HT1080 (cell line): ENCODE measurements at places on chromosomes 1 and 21. TPM values are rescaled to one million over a fixed set of nuclear protein-coding genes. Genes with fewer than 3 reads are reported as not detected.

NCAM2 gene
- 0.07 TPM in 1 of 2 replicates, not detected in the other for total RNA-seq

ST6GALNAC3 gene
- total RNA-seq = 0.03 and 0.10 TPM in 2 replicates

C1orf185 gene
- total RNA-seq = not detected in 2 replicates

ERG gene
- total RNA-seq = not detected in 2 replicates

TTC24 gene
- total RNA-seq = not detected in 2 replicates

FCRLA gene
- 0.84 and 1.5 TPM in 2 replicates for total RNA-seq

CLEC20A gene
- not detected in 2 replicates for total RNA-seq

MCOLN2 gene
- total RNA-seq = 13.1 and 14.9 TPM in 2 replicates

LZIC gene
- 22.4 and 24.2 TPM in 2 replicates for total RNA-seq

MROH7 gene
- not detected in 2 replicates for total RNA-seq

NUP133 gene
- total RNA-seq = 25.5 and 38.7 TPM in 2 replicates

GUCA2B gene
- total RNA-seq = not detected in 2 replicates

COL8A2 gene
- total RNA-seq = 1.2 and 1.5 TPM in 2 replicates

TAF12 gene
- total RNA-seq = 40.7 and 44.0 TPM in 2 replicates

- no peak for DNase-seq
Observed at GRCh38 chr1:17235135-17235885, 13.6 kb upstream of the PADI3 start.

- no peak for DNase-seq
Observed at GRCh38 chr1:220827445-220828178, 40.9 kb downstream of the MTARC1 start.

DNA sequence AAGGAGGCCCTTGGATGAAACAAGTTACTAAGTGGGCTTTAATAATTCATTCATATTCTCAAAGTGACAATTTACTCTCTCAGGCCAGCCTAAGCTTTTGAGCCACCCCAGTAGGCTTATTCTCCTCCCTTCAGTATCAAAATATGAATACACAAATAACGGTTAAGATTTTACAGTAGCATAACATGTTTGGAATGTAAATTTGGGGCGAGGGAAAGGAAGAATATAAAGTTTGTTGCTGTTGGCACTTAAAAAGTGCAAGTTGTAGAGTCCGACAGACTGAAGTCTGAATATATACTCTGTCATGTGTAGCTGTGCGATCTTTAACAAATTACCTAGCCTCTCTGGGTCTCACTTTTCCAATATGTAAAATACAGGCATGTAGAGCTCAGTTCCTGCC lies 22.6 kb upstream of the MYSM1 start:
- no peak for DNase-seq

DNA sequence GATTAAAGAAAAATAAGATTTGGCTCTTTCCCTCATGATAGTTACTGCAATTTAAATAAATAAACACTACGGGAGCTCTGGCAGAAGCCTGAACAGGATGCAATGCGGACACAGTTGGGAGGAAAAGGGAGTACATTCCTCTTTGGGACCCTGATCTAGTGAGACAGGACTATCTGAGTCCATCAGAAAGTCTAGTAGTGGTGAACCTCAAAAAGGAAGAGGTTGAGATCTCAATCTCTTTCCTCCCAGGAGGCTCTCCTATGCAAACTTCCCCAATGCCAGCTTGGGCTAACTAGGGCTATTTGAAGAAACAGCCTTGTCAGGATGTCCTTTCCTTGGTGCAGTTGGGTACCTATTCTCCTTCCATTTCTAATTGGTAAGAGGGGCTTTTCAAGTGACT lies 4.9 kb upstream of the ABCD3 start:
- DNase-seq = no peak

DNA sequence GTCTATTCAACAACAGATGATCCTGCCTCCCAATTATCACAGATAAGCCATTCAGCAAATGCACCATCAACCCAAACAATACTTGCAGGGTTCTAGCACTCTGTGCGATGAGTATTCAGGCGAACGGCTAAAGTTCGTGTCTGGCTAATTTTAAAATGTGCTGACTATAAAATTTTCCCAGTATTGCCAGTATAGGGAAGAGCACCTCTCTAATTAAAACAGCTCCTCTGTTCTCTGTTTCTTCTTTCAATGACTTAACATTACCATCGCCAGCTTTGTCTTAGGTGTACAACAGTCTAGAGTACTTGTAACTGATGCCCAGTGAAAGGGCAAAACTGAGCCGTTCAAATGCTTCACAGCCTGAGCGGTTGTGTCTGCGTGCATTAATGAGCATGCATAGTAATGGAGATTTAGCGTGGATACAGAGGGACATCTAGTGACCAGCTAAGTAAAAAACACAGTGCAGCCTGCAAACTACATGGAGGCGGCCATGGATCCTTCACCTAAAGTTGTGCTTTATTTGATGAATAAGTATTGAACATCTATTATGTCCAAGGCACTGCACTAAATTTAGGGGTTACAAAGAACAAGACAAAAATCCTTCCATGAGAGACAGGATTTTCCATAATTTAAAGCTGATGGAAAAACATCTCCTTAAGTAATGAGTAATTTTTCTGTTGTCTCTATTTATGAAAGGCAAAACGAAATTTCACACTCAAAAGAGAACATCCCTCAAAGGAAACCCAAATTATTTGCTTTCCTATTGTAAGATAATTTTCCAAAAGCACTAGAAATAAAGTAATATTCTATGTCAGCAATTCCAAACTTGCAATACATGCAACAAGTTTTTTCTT lies 120.0 kb downstream of the SETD4 start:
- DNase-seq = peak; percentile 63

- peak; percentile 89 for DNase-seq
Observed at GRCh38 chr1:201773764-201774163, 55.2 kb upstream of the IPO9 start.

DNA sequence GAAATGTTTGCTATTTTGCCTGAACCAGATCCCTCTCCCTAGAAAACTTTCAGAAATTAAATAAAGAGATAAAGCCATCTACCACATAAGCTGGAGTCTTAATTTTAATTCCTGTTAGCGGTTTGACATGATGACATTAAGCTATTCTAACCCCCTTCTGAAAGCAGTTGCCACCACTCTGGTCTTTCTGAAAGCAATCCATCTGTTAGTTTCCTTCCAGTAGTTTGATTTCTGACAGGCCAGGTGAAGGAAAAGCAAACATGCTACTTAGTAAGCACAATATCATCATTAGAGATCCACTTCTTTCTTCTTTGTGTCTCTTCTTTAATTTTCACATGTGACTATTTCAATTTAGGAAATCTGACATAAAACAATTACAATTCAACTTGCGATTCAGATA lies 39.9 kb downstream of the RGL1 start:
- DNase-seq = no peak

DNA sequence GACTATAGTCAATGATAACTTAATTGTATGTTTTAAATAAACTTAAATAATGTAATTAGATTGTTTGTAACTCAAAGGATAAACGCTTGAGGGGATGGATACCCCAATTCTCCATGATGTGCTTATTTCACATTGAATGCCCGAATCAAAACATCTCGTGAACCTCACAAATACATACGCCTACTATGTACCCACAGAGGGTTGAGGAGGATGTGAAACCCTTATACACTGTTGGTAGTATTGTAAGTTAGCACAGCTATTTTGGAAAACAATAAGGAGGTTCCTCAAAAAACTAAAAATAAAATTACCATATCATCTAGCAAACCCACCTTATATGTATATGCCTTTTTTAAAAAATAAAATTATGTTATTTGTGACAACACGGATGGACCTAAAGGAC lies 198.6 kb downstream of the MRPL39 start:
- no peak for DNase-seq

DNA sequence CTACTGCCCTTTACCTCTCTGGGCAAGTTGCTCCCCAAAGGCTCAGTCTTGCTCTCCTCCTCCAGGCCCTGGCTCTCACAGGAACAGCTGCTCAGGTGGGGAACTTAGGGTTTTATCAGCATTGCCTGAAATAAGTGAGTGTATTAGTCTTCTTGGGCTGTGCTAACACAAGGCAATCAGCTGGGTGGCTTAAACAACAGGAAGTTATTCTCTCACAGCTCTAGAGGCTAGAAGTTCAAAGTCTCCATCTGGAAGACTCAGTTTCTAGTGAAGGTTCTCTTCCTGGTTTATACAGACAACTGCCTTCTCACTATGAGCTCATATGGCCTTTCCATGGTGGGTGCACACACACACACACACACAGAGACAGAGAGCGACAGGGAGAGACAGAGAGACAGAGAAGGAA lies 2.8 kb upstream of the CD1C start:
- no peak for DNase-seq

DNA sequence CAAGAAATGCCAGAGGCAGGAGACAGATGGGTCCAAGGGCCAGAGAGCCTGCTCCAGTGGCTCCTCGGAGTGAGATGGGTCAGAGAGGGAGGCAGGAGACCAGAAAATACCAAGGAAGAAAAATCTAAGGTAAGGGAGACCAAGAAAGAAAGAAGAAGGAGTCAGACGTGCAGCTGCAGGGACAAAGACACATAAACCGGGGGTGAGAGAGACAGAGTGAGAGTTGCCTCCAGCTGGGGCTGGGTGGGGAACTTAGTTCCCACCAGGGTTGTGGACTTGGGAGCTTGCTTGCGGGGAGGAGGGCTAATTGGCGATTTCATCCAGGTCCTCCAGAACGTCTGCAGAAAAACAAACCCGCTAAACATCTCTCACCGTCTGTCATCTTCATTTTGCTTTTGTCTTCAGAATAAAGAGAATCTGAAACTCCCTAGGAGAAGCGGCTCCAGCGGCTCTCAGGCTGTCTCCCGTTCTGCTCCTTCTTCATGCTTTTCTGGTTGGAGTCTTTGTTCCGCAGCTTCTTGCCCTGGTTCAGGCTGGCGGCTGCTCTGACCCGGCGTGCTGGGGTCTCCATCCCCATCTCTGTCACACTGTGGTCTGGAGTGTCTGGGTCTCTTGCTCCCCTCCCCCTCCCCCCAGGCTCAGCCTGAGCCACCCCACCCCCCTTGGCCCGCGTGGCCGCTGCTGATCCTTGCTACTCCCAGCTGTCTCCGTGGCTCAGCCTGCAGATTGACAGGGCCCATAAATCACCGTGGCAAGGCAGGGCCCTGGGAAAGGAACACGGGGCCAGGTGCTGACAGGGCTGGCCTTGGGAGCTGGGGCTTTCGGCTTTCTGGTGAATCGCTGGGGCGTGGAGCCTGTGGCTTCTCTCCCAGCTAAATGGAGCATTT lies 66.6 kb downstream of the UBIAD1 start:
- no peak for DNase-seq

DNA sequence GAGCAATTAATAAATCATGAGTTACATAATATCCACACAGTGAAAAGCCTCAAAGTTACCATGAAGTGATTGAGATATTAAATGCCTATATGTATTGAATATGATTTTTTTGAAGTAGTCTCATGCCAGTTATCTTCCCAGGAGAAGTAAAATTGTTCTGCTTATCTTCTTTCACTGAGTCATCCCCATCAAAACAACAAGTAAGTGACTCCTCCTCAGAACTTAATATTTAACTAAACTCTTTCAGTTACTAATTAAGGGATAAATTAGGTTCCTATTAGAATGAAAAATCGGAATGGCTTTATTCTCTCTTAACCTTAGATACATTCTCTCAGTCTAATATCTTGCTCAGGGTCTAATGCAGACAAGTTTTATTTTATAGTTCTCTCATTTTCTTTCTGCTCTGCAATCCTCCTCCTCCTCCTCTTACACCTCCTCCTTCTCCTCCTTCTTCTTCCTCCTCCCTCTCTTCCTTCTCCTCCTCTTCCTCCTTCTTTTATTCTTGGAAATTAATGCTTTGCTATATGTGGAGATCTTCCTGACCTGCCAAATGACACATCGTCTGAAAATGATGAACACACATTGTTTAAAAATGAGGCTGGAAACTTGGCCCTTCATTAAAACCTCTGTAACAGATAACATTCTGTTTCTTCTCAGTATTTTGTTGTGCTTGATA lies 110.9 kb downstream of the RUNX1 start:
- peak; percentile 56 for DNase-seq

GRCh38 chr1:12040457-12041051 lies 21.3 kb downstream of the MIIP start:
- peak; percentile 73 for DNase-seq
